ENCODE measurements at places on chromosomes 4 and X. TPM values are rescaled to one million over a fixed set of nuclear protein-coding genes. Genes with fewer than 3 reads are reported as not detected.
A peak's percentile ranks its signal among the peaks of the same experiment; 100 is the strongest.

- H3K4me1 ChIP-seq: no peaks in the 10 kb centered on the region
- H3K27ac ChIP-seq: no peak overlapping the region
- H3K36me3 ChIP-seq: no peaks in the 10 kb centered on the region
- H3K4me3 ChIP-seq: no peak overlapping the region
- no peaks in the 10 kb centered on the region for H3K27me3 ChIP-seq
- DNase-seq: no peak
Measured at GRCh38 chrX:4930426-4930825, 1217.0 kb upstream of the PRKX start.

Gene NCAPG
- total RNA-seq: 66.4 TPM

DNA sequence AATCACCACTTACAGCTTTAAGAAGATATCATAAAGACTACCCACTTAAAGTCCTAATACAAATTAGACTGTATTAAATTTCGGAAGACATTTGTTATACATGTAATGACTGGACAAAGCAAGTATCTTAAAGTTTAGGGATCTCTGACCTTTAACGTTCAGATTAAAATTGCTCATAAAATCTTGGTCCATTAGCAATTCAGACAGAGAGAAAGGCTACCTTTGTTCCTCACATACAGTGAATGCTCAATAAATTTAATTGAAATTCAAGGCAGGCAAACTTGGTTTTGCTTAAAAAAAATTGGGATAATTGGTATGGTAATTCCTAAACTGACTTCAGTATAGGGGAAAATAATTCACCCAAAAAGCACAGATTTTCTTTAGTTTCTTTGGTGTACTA lies 285.9 kb upstream of the EMCN start:
- H3K4me1 ChIP-seq: no peaks in the 10 kb centered on the region
- no peak overlapping the region for H3K4me3 ChIP-seq
- H3K36me3 ChIP-seq: no peaks in the 10 kb centered on the region
- DNase-seq: no peak
- H3K27me3 ChIP-seq: no peaks in the 10 kb centered on the region

GRCh38 chrX:100263650-100264049 lies 146.4 kb downstream of the PCDH19 start:
- H3K36me3 ChIP-seq: no peaks in the 10 kb centered on the region
- no peak overlapping the region for H3K27ac ChIP-seq
- no peaks in the 10 kb centered on the region for H3K27me3 ChIP-seq
- no peak overlapping the region for H3K4me3 ChIP-seq
- no peak for DNase-seq

Gene SLC34A2
- not detected for total RNA-seq

- H3K4me3 ChIP-seq: no peak overlapping the region
- no peaks in the 10 kb centered on the region for H3K36me3 ChIP-seq
- H3K27ac ChIP-seq: no peak overlapping the region
- peak; percentile 35 for DNase-seq
- H3K27me3 ChIP-seq: no peaks in the 10 kb centered on the region
- H3K4me1 ChIP-seq: peaks cover 17% of the 10 kb centered on the region
Measured at GRCh38 chrX:16603822-16604221, 46.1 kb upstream of the S100G start.

Gene SYNPO2
- total RNA-seq: 0.07 TPM

GRCh38 chr4:169640261-169640870 lies 20.0 kb downstream of the CLCN3 start:
- no peaks in the 10 kb centered on the region for H3K27me3 ChIP-seq
- H3K36me3 ChIP-seq: peaks cover 2% of the 10 kb centered on the region
- no peak for DNase-seq
- no peak overlapping the region for H3K27ac ChIP-seq
- no peaks in the 10 kb centered on the region for H3K4me1 ChIP-seq
- no peak overlapping the region for H3K4me3 ChIP-seq

- no peaks in the 10 kb centered on the region for H3K27me3 ChIP-seq
- H3K27ac ChIP-seq: no peak overlapping the region
- H3K4me3 ChIP-seq: no peak overlapping the region
- no peaks in the 10 kb centered on the region for H3K4me1 ChIP-seq
- no peaks in the 10 kb centered on the region for H3K36me3 ChIP-seq
Measured at GRCh38 chr4:10762561-10762960, 78.0 kb upstream of the CLNK start.

Data from endothelial cell of umbilical vein (primary cell).